ENCODE measurements at places on chromosomes 11 and 22.
A peak's percentile ranks its signal among the peaks of the same experiment; 100 is the strongest.

GRCh38 chr22:40000171-40000570 lies 5.4 kb downstream of the FAM83F start:
- no peak for DNase-seq

GRCh38 chr11:43944761-43945311 lies 2.4 kb downstream of the C11orf96 start:
- DNase-seq = peak; percentile 88

DNA sequence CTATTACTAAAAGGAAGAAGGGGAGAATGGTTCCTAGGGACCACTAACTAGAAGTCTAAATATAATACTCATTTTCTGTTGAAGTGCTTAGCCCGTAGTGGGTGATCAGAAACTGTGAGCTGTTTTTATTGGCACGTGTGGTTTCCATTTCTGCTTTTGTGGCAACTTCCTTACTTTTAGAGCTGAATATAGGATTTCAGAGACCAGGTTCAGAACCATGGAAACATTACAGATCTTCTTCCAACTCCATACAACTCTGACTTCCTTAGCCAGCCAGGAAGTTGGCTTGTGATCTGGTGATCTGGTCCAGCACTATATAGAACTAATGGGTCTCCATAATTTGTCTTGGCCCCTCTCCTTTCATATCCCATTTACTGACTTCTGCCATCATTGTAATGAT lies 2.6 kb upstream of the ME3 start:
- DNase-seq = no peak

DNA sequence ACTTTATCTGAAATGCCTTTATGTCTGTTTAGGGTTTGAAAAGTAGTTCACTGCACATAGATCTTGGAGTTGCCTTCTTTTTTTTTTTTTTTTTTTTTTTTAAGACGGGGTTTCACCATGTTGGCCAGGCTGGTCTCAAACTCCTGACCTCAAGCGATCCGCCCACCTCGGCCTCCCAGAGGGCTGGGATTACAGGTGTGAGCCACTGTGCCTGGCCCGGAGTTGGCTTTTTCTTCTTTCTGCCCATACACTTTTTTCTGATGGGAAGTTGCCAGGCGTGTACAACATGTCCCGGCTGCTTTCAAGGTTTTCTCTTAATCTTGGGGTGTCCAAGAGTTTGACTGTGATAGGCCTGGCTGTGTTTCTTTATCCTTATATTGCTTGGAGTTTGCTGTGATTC lies 12.9 kb upstream of the GNB1L start:
- no peak for DNase-seq

DNA sequence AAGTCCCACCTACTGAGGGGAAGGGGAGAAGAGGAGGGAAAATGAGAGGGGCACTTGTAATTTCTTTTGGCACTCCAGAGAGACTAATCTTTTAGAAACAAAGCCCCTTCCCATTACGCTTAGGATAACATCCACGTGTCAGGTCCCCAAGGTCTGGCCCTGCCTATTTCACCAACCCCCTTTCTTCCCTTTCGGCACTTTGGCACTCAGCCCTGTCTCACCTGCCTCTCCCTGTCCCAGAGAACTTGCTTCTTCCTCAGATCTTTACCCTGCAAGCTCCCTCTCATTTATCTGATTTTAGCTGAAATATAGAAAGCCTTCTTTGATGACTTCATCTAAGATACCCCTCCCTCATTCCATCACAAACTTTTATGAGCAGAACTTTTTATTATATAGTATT lies 55.5 kb downstream of the RASSF10 start:
- DNase-seq = no peak

DNA sequence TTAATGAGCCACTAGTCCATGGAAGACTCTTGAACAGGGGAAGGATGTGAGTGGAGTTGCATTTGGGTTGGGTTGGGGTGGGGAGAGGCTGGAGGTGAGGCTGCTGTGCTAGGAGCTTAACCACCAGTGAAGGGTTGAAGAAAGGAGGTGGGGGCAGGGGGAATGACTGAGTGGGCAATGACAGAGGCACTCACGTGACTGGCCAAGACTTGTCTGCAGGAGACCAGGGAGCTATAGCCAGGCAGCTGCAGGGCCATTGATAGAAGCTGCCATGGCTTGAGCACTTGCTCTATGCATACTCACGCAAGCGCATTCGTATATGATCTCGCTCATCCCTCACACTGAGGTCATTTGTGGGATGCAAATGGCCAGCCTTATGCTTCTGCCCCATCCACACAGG lies 4.0 kb downstream of the LMO2 start:
- DNase-seq = no peak

DNA sequence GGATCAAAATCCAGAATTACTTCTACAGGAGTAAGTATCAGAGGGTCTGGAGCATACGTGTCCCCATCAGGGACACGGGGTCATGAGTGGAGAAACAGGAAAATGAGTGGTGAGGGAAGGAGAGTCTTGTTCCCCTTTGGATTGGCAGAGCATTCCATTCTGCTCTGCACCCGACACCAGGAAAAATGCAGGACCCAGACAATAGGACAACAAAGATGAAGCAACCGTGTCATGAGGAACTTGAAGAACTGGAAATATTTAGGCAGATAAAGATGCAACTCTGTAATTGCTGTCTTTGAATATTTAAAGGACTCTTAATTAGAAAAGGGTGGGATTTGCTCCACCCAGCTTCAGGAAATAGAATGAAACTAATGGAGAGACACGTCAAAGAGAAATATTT lies 89.0 kb upstream of the BLID start:
- DNase-seq = no peak

GRCh38 chr22:28992565-28993356 lies 68.9 kb downstream of the C22orf31 start:
- DNase-seq = no peak

GRCh38 chr11:30196400-30197206 lies 34.2 kb upstream of the FSHB start:
- DNase-seq = peak; percentile 69

- DNase-seq = no peak
Measured at GRCh38 chr22:43539572-43540528, 128.0 kb downstream of the MPPED1 start.

GRCh38 chr11:61691380-61692156 lies 11.4 kb downstream of the DAGLA start:
- DNase-seq = no peak

GRCh38 chr22:39315389-39315788 lies 4.0 kb downstream of the RPL3 start:
- DNase-seq = no peak

DNA sequence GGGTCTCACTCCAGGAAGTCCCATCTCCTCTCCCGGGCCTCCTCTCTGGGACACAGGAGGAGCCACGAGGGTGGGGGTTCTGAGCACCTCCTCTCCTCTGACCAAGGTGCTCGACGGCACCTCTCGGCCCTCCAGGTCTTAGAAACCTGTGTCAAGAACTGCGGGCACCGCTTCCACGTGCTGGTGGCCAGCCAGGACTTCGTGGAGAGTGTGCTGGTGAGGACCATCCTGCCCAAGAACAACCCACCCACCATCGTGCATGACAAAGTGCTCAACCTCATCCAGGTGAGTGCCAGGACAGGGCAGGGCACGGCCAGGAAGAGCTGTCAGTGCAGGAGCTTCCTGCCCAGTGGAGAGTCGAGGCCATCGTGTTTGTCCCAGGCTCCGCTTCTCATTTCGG lies 23.2 kb downstream of the TOM1 start:
- no peak for DNase-seq

DNA sequence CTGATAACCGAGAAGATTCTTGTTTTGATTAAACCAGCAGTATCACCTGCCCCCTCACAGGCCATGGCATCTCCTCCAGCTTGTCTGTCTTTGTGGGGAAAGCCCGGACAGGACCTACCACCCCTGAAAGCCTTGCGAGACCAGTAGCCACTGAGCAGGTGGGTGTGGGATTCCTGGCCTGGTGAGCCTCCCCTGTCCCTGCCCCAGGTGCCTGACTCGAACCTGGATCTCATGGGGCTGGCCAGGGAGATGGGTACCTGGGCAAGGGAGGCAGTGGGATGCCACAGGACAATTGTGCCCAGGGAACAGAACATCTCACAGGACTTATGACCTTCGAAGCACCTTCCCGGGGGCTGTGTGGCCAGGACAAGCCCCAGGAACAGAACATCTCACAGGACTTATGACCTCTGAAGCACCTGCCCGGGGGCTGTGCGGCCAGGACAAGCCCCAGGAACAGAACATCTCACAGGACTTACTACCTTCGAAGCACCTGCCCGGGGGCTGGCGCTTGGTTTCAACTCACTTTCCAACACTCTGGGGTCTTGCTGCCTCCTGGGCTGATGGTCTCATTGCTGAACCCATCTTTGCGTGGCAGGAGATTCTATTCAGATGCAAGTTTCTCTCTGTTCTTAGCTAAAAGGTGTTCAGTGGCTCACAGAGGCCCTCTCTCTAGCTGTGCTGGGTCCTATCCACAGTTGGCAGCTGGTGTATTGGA lies 854.5 kb downstream of the BRD1 start:
- no peak for DNase-seq

DNA sequence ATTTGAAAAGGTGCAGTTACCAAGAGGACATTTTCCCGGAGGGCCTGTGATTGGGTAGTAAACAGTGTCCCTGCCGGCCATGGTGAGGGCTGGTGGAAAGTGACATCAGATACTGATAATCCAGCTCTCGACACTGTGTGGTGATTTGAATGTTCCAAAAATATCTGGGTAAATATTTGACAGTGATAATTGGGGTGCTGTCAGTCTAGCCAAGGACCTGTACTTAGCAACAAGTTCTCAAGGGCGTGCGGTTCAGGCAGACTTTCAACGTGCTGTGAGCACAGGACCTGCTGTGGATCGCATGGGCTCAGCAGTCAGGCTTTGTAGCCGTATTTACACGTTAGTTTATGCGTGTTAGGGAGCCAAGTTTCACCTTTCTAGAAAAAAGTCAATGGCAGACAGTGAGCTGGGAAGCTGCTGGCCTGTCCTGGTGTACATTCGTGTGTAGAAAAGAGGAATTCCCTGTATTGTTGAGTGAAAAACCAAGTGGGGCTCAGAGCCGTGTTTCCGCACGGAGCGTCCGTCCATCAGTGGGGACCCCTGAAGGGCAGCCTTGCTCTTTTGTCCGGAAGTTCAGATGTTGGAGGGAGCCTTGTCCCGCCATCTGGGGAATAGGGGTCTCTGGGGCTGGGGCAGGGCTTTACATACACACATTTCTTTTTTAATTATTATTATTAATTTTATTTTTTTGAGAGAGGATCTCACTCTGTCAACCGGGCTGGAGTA lies 11.3 kb downstream of the TRMU start:
- DNase-seq = no peak

DNA sequence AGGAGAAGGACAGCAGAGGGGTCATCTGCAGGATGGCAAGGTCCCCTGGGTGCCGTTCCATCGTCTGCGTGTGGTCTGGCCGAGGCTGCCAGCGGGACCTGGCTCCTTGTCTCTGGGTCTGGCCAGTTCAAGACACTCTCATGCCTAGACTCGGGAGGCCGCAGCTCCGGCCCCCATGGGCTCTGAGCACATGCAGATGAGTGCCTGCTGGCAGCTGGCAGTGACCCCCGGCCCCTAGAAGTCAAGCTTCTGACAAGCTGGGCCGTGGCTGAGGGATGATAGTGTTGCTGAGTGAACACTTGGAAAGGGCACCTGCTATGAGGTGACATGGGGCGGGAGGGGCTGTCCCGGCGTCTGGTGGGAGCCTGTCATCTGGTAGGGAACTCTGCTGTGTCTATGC lies 1180.6 kb downstream of the BRD1 start:
- no peak for DNase-seq

DNA sequence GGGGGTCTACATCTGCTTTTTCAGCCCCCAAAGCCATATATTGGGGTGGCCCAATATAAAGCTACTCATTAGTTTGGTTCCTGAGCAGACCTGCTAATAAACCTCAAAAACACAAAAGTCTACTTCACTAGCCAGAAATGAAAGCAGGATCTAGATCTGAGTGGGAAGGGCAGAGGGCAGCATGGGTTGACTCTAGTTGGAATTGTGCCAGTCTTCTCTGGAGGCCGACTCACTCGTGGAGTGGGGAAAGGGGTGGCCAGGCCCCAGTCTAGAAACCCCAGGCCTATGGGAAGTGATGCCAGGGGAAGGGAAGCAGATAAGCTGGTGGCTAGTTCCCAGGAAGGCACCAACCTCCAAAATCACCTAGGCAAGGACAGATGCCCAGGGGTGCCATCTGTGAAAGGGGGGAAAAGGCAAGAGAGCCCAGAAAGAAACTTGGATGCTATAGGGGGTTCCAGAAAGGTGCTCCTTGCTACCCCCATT lies 5.3 kb downstream of the PATZ1 start:
- no peak for DNase-seq

DNA sequence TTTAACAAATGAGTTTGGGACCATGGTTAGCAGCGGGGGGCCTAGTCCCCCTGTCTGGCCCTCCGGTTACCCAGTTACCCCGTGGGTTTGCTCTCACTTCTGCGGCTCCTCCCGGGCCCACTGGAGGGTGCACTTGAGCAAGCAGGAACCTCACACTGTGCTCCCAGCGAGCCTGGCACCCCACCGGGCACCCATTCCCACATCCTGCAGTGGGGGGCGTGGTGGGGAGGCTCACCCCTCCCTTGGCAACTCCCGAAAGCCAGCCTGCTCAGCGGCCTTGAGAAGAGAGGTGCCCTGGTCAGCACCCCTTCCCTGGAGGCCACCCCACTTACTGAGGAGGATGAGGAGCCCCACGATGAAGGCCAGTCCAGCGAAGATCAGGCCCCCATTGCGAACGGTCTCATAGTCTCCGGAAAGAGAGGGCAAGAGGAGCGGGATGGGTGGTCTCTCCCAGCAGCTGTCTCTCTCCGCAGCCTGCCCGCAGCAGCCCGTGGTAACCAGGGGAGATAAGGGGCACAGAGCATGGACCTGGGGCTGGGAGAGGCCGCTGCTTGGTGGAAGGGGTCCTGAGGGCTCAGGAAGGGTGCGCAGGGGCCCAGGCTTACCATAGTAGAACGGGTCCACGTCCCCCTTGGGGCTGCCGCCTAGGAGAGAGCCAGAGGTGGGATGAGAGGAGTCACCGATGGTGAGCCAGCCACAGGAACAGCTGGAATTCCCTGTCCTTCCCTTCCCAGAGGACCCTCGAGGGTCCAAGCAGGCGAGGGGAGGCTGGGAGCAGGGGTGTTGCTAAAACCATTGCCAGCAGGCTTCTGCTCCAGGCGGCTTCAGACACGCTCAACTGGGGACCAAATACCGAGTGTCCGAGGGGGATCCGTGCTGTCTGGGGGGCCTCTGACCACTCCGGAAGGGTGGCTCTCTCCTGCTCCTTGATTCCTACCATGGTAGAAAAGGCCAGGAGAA lies 2.2 kb downstream of the FXYD2 start:
- peak; percentile 86 for DNase-seq

DNA sequence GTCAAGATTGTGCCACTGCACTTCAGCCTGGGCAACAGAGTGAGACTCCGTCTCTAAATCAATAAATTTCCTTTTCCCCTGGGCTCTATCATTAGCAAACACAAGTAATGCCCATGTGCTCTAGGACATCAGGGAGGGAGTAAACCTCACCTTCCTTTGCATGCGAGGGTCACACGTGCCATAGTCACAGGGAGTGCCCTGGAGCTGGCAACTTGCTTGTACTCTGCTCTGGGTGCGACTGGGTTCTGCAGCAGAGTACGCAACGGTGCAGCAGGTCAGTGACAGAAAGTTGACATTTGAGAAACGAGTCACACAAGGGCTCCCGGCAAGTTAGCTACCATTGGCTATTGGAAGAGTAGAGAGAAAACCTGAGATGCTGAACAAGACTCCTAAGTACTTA lies 32.6 kb upstream of the CHKA start:
- DNase-seq = no peak

- DNase-seq = no peak
Measured at GRCh38 chr22:45582955-45583320, 80.3 kb downstream of the FBLN1 start.

- DNase-seq = no peak
Measured at GRCh38 chr11:65321076-65321475, 6.4 kb downstream of the CDC42EP2 start.
